ENCODE measurements at places on chromosomes 2 and 18.
A peak's percentile ranks its signal among the peaks of the same experiment; 100 is the strongest.

GRCh38 chr2:25606892-25607291 lies 66.5 kb downstream of the DTNB start:
- DNase-seq: peak; percentile 40

GRCh38 chr2:64629329-64629781 lies 24.4 kb downstream of the SERTAD2 start:
- DNase-seq: no peak

- DNase-seq: no peak
These were observed 38.6 kb downstream of the SNED1 start for GRCh38 chr2:241036964-241037421.

DNA sequence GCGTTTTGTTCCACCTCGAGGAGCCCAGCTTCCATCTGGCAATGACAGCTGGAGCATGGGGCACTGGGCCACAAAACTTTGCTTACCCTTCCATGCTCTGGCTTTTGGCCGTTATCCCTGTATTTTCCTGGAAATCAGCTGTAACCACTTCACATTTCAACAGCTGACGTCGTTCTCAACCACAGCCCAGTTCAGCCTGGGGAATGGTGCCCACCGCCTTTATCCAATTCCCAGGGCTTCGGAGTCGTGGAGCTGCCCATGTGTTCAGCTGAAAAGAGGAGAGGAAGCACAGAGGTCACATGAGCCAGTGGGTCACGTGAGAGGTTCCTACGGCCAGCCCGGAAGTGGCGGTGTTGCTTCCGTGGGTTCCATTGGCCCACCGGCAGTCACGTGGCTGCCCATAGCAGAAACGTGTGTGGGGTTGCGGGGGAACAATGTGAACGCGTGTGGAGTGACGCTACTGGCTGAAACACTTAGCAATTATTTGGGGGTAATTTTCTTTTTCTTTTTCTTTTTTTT lies 16.7 kb upstream of the EDAR start:
- no peak for DNase-seq

GRCh38 chr2:219912491-219912921 lies 285.1 kb downstream of the SLC4A3 start:
- DNase-seq: peak; percentile 25

Data from A172 (cell line).